GM23248 (cell line): ENCODE measurements at places on chromosomes 5 and 9. TPM values are rescaled to one million over a fixed set of nuclear protein-coding genes. Genes with fewer than 3 reads are reported as not detected.

TARS1 gene
- total RNA-seq = 246 and 268 TPM in 2 replicates

FOXD4L3 gene
- total RNA-seq = not detected in 2 replicates

CYLC2 gene
- total RNA-seq = not detected in 2 replicates

CTXN3 gene
- not detected in 2 replicates for total RNA-seq

SOWAHA gene
- total RNA-seq = not detected in 2 replicates

FOXD4L4 gene
- not detected in 2 replicates for total RNA-seq

SLC34A3 gene
- not detected in 2 replicates for total RNA-seq

ISL1 gene
- not detected in 2 replicates for total RNA-seq
